ENCODE measurements at places on chromosomes 12 and 14.

GRCh38 chr14:56125772-56126636 lies 7.8 kb downstream of the PELI2 start:
- peak; percentile 90 for DNase-seq

DNA sequence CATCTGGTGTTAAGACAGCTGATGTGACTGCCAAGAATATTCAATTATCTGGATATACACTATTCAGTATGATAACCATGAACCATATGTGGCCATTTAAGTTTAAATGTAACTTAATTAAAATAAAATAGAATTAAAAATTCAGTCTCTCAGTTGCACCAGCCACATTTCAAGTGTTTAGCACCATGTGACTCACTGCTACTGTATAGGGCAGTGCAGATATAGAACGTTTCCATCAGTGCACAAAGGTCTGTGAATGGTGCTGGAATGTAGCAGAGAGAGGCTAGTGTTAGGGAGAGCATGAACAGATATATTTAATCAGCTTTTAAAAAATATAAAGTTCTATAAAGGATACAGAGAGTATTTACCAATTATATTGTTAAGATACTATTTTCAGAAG lies 28.7 kb downstream of the ARID4A start:
- DNase-seq = no peak

- DNase-seq = no peak
Observed at GRCh38 chr12:89433634-89434033, 81.3 kb upstream of the DUSP6 start.

DNA sequence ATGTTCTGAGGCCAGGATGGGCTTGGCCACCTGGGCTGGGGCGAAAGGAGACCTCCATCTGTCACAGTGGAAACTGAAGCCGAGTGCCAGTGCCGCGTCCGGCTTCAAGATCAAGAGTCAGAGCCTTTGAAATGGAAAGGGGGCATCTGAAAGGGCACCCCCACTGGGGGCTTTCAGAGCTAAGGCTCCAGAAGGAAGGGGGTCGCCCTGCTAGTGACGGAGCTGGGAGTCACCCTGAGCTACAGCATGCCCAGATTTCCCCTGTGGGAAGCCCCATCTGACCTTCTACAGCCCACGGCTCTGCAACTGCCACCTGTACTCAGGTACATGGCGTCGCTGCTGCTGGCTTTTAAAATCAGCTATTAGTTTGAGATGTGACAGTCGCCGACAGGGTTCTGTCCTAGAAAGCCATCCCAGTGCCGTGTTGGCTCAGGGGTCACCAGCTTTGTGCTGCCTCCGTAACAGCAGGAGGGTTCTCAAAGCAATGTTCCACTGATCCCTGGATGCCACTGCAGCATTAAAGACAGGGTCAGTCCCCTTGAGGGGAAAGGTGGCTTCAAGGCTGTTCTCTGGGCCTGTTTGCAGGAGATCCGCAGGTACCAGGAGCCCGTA lies 31.5 kb downstream of the CCNK start:
- DNase-seq = no peak

DNA sequence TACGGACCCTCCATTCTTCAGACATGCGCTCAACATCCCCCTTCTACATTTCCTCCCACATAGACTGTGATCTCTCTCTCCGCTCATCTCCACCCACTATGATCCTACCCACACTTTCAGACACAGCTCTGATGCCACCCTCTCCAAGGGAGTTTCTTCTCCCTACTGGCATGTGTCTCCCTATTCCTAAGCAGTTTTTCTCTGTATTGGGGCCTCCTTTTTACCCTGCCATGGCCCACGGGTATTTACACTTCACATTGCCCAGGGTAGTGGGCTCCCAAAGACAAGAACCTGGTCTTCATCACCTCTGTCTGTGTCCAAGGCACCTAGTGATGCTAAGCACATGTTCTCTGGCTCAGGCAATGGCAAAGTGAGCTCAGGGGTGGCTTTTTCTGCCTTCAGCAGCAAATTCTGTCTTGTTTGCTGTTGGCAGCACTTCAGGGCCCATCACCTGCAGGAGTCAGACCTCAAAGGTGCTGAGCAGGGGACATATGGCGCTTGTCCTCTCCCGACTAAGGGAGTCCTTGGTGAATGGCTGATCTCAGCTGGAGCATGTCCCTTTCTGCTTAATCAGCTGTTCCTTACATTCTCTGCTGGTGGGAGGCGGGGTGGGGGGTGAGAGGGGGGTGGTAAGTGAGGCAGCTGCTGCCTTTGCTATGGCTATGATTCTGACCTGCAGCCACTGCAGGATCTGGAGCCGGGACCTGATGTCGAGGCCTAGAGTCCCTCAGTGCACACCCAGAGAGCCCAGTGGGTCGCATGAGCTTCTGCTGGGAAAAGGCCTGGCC lies 256.8 kb downstream of the PCNX1 start:
- peak; percentile 36 for DNase-seq

DNA sequence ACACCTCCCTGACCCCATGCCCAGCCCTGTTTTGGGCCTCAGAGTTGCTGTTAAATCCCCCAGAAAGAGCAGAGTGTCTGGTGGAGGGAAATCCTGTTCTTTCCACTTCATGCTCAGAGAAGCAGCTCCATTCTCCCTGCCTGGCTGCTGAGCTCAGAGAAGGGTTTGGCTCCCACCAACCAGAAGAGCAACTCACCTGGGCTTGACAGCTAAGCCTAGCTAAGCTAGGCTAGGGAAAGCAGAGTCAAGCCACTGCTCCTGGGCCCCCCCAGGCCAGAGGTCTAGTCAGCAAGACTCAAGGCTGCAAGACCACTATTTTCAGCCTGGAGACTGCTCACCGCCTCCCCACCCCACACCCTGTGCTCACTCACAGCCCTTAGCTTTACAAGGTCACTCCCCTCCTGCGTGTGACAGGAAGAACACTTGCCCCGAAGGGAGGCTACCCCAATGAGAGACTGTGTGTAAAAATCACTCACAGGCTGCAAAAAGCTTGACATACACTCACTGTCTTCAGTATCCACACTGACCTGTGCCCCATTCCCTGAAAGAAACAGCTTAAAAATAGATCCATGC lies 13.5 kb downstream of the GSC start:
- DNase-seq = no peak

DNA sequence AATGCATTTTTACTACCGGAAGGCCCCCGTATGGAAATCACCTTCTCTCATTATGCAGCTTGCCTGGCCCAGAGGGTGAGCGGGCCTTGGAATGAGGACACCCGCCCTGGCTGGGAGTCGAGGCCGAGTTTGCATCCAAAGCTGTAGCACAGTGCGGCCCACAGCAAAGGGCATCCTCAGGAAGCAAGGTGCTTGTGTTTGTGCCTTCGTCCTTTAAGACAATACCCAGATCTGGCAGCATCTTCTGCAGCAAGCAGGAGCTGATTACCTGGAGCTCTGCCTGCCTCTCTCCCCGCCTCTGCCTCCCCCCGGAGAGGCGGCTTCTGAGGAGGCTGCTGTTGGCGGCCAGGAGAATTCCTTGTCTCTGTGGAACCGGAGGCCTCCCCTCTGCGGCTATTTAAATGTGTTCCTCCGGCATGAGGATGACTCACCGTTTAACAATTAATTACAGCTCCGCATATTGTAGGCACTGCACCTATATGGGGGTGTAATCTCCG lies 145.3 kb downstream of the CACNA1C start:
- no peak for DNase-seq

DNA sequence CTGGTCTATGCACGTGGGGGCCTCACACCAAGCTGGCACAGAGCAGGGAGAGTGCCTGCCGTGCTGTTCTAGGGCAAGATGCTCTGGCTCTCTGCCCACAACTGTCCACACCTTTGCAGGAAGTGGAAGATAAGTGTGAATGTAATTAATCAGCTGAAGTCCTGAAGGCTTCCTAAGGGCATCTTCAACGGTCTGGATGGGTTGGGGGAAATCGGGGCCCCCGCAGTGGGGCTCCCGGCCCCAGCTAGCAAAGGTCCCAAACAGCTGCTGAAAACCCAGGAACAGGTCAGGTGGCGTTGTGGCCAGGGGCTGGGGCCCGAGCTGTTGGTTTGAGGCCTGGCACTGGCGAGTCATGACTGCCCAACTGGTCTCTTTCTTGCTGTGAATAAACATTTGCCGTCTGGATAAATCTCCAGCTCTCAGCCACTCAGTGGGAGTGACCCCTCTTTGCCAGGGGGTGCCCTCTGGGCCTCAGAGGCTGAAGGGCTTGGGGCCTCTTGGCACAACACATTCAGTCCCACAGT lies 6.7 kb upstream of the SLC25A29 start:
- no peak for DNase-seq

- peak; percentile 43 for DNase-seq
Observed at GRCh38 chr14:90406384-90406798, 9.6 kb downstream of the CALM1 start.

DNA sequence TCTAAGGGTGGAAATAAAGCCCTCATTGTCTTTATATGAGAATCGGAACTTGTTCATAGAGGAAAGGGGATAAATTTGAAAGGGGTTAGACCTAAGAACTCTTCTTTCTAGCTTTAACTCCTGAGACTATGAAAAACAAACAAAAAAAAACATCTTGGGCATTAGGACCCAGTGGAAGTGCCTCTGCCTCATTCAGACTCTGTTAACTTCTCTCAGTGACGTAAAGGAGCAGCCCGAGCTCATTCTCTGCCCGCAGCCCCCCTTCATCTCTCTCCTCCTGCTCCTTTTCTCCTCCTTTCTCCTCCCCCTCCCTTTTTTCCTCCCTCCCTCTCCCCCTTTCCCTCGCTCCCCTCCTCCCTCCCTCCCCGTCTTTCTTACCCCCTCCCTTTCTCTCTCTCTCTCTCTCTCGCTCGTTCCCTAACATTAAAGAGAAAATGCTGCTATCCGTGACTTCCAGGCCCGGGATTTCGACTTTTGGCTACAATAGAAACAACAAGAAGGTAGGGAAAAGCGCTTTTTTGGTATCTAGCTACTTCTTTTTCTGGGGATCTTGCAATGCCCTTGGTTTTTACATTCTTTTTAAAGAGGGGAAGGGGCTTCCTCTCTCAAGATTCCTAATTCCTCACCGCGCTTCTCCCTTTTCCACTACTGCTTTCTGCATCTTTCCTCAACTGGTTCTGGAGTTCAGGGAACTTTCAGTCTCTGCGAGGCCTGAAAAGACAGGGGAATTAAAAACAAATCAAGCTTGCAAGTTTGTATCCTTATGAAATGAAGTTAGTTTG lies at the start of gene RBMS2:
Gene RBMS2, plus strand, starts transcription at position 231 of the 782 bp plus-strand sequence. Its CDS starts 204 bp downstream, at position 435.
- DNase-seq = peak; percentile 39

- DNase-seq = no peak
Observed at GRCh38 chr12:90690120-90690519, 264.9 kb downstream of the CCER1 start.

DNA sequence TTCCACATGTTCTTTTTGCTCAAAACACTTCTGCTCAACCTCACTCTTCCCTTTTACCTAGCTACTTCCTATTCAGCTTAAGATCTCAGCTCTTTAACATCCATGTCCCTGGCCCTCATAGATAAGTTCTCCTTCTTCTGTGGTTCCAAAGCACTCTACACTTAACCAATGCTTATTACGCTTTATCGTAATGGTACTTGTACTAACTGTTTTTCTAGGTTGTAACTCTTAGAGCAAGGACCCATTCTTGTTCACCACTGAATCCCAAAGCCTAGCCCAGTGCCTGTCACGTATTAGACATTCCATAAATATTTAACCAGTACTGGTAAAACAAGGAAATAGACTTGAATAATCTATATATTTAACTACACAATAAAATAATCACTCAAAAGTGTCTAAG lies 5.3 kb downstream of the SLC41A2 start:
- DNase-seq = peak; percentile 63

DNA sequence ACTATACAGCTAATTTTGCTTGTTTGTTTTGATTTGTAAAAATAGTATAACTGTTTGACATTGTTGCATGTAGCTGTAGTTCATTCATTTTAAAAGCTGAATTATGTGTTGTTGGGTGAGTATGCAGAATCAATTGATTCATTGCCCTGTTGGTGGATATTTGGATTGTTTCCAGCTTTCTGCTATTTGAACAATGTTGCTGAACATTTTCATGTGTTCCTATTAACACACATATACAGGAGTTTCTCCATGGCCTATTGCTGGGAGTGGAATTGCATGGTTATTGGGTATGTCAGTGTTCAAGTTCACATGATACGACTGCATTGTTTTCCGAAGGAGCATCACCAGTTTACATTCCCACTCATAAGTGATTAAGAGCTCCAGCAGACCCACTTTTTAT lies 75.3 kb downstream of the SRGAP1 start:
- DNase-seq = no peak

- DNase-seq = no peak
Observed at GRCh38 chr14:101247842-101248725, 313.2 kb upstream of the DIO3 start.

DNA sequence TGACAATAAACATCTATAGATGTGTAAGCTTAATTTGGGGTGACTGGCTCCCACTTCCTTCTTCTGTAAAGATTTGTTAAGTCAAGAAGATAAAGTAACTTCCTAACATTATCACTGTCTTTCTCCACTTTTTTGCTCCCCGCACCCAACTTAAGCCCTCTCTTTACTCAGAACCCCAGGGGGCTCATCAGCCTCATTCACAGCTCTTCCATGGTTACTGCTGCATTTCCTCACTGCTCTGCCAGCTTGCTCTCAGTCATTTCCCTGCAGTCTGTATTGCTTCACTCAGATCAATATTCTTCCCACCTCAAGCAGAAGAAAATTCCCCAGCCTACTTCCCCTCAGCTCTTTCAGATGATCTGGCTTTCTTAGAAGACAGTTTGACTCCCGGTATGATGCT lies 102.0 kb downstream of the PIK3C2G start:
- DNase-seq = no peak

- DNase-seq = no peak
Observed at GRCh38 chr12:53300187-53300586, 692 bp downstream of the MYG1 start.

GRCh38 chr14:103894723-103895059 lies 33.6 kb upstream of the TDRD9 start:
- DNase-seq = no peak

- no peak for DNase-seq
Observed at GRCh38 chr14:59407246-59408010, 57.8 kb downstream of the GPR135 start.

DNA sequence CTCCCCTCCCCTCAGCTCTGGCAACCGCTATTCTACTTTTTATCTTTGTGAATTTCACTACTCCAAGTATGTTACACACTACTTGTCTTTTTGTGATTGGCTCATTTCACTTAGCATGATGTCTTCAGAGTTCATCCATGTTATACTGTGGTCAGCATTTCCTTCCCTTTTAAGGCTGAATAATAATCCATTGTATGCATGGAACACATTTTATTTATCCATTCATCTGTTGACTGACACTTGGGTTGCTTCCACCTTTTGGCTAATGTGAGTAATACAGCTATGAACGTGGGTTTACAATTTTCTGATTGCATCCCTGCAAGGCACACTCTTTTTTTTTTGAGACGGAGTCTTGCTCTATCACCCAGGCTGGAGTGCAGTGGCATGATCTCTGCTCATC lies 53.0 kb upstream of the FUT8 start:
- no peak for DNase-seq

- DNase-seq = no peak
Observed at GRCh38 chr12:42039176-42039575, 105.5 kb downstream of the GXYLT1 start.

GRCh38 chr12:13343375-13343774 lies 146.8 kb downstream of the EMP1 start:
- DNase-seq = no peak

DNA sequence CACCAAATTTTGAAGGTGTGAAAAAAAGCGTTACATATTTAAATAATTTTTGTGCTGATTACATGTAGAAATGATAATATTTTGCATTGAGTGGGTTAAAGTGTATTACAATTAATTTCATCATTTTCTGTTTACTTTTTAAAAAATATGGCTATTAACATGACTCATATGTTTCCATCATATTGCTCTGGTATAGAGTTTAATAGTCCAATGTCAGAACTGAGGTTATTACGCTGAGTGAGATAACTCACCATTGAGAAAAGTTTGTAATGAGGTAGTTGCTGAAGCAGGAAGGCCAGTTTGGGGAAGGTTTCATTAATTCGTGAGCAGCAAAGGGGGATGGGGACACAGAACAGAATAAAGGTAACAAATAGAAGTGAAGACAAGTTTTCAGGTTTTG lies 865.7 kb upstream of the MGAT4C start:
- DNase-seq = no peak

Measured in DMS79 (cell line).